Stimulated activated CD8-positive, alpha-beta memory T cell treated with anti-CD3 and anti-CD28 coated beads, Interleukin-4, amount 100 ng/mL, for 4 hours (primary cell): ENCODE measurements at places on chromosomes 4 and X.
A peak's percentile ranks its signal among the peaks of the same experiment; 100 is the strongest.

- no peak for DNase-seq
Measured at GRCh38 chr4:144666539-144667175, 20.7 kb downstream of the HHIP start.

DNA sequence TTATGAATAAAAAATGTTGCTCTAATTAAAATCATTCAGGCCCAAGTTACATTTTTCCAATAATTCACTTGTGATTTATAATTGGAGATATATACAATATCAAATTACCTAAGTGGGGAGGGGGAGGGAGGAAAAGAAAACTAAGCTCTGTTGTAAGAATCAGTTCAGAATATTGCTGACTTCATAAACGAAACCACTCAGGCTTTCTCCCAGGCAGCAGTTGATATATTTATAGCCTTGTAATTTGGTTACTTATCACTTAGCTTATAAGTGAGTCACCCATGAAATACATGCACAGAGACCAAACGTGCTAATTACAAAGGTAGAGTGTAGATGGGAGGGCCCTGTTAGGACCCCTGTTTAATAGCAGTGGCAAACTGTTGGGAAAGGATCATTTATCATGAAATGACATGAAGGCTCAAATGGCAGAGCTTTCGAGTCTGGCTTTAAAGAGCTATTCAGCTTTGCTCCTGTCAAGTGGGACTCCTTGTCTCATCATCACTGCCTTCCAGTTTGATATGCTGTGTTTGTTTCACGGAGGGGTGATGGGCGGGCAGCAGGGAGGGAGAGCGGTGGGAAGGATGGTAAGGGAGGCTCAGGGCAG is 105.6 kb upstream of the PGRMC2 start:
- DNase-seq = no peak

DNA sequence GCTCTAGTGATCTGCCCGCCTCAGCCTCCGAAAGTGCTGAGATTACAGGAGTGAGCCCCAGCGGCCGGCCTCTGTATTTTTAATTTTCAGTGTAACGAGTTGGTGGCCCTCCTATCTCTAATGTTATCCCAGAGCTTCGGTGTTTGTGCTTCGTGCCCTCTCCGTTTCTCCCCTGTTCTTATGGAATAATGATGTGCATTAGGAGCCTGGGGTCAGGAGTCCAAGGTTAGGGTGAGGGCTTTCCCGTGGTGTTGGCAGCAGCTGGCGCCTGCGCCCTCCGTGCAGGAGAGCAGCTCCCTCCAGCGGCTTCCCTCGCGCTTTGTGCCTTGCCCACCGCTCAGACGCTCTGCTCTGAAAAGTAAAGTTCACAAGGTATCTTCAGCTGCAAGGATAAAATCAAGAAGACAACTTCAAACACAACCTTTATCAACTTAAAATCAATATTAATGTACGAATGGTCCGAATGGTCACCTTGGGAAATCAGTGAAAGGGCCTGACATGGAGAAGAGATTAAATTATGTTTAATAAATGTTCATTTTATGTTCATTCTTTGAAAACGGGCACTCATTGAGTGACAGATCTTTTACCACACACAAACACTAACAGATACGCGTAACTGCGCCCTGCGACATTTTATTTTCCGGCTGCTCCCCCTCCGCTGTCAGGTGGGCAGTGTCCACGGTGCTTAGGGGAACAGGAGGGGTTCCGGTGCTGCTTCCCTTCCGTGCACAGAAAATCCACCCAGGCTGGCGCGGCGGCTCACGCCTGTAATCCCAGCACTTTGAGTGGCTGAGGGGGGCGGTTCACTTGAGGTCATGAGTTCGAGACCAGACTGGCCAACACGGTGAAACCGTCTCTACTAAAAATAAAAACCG is 62.4 kb downstream of the TRAPPC11 start:
- DNase-seq = peak; percentile 12

- DNase-seq = no peak
Measured at GRCh38 chrX:47771473-47771872, 65.2 kb upstream of the ZNF81 start.

GRCh38 chrX:125420809-125421208 is 101.1 kb downstream of the TEX13C start:
- DNase-seq = no peak

GRCh38 chrX:69323786-69324720 is 158.8 kb upstream of the PJA1 start:
- DNase-seq = no peak

DNA sequence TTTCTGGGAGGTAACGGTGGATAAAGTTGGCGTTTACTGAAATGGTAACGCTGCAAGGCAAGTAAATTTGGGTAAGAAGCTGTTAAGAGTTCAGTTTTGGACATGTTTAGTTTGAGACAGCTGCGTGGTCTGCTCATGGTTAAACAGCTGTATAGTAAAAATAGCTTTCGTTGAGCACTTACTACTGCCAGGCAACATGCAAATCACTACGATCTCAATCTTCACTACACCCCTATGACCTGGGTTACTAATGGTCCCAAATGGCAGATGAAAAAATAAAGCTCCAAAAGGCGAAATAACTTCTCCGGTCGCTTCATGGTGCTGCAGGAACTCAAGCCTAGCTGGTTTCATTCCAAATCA is 22.2 kb downstream of the FABP2 start:
- no peak for DNase-seq

- no peak for DNase-seq
Measured at GRCh38 chrX:48677516-48677915, 6.1 kb upstream of the WAS start.

DNA sequence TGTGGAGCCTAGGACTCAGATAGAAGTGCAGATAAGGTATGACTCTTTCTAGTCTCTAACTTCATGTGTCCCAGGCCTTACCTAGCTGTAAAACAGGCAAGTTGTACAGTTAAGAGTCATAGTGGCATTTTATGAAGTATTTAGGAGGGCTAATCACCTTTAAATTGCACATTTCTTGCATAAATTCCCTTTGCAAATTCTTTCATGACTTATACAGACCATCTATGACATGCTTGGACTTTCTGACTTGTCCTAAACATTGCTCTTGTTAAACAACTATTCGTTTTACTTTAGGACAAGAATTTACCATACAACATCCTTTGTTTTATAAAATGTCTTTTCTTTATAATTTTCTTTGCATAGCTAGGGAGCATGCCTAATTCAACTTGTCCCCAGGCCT is 7.8 kb upstream of the RRAGB start:
- no peak for DNase-seq
